NCI-H82 (cell line): ENCODE measurements at places on chromosomes 3 and 15.
A peak's percentile ranks its signal among the peaks of the same experiment; 100 is the strongest.

DNA sequence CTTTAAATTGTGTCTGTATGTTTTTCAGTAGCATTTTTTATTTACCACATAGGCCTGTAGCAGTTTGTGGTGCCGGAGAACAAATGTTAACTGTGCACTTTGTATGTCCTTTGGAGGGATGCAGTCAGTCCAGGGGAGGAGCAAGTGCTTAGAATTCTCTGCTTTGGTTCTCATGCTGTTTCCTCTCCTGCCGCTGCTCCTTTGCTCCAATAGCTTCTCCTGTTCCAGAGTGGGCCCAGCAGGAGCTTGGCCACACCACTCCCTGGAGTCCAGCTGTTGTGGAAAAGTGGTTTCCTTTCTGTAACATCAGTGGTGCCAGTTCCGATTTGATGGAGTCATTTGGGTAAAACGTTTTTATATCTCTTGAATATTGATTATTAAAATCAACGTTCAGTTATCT is 16.6 kb downstream of the TICRR start:
- no peak for DNase-seq

DNA sequence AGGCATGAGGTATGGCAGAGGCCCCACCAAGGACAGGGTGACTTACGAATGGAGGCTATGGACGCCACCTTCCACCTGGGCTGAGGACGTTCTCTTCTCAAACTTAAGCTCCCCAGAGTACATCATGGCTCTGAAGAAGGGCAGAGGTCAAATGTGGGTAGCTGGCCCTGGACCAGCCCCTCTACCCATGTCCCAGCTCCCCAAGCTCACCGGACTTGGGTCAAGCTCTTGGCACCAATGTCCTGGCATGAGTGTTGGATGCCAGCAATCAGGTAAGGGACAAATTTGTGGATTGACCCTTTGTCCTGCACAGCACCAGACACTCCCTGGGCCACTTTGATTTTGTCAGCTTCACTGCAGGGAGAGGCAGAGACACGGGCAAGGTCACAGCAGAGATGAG is 2.5 kb downstream of the NDUFAF3 start:
- DNase-seq = no peak

GRCh38 chr15:34732430-34732829 is 22.4 kb downstream of the GJD2 start:
- DNase-seq = no peak

- no peak for DNase-seq
Observed at GRCh38 chr3:4406746-4407568, 60.1 kb downstream of the SUMF1 start.

DNA sequence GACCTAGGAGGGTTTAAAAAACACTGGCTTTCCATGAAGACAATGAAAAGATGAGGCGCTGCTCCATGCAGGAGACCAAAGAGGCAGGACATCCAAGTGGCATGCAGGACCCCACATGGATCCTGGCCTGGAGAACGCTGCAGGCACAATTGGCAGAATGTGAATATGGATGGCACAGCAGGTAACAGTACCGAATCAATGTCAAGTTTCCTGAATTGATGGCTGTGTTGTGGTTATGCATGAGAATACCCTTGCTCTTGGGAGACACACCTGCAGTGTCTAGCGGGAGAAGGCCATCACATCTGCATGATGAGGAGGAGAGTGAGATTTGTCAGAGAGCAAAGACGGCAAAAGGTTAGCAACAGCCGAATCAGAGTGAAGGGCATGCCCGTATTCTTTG is 74.3 kb upstream of the SEC13 start:
- no peak for DNase-seq

DNA sequence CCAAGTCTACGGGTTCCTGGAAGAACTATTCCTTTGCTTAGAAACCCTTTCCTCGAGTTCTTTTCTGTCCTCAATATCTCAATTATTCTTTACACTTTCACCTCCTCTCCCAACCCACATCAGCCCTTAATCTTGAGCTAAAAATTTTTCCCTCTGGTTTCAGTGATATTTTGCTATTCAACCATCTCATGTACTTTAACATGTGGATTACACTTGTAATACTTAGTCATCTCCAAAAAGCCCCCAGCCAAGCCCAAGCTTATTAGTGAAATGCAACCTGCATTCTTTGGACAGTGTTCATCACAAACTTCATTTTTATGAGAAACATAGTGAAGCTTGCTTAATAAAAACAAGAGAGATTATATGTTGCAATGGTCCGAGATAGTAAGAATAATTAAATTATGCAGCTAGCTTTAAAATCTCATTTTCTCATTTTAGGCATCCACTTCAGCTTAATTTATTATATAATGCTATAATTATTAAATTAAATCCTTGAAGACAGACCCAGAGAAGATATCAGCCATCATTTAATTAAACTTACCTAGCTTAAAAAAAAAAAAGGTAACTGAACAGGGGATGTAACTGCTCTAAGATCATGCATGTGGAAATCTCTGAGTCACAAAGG is 534.5 kb upstream of the TBL1XR1 start:
- peak; percentile 59 for DNase-seq

- DNase-seq = no peak
Observed at GRCh38 chr15:65634356-65634755, 12.6 kb downstream of the SLC24A1 start.

GRCh38 chr3:43028001-43028400 is 48.9 kb downstream of the GASK1A start:
- no peak for DNase-seq

DNA sequence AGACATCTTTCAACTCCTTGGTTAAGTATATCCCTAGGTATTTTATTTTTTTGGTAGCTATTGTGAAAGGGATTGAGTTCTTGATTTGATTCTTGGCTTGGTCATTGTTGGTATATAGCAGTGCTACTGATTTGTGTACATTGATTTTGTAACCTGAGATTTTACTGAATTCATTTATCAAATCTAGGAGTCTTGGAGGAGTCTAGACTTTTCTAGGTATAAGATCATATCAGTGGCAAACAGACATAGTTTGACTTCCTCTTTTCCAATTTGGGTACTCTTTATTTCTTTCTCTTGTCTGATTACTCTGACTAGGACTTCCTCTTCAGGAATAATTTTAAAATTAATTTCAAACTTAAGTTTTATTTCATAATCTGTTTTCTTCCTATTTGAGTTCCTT is 125.2 kb downstream of the OCA2 start:
- no peak for DNase-seq

GRCh38 chr3:14701676-14702075 is 26.7 kb downstream of the C3orf20 start:
- DNase-seq = no peak

DNA sequence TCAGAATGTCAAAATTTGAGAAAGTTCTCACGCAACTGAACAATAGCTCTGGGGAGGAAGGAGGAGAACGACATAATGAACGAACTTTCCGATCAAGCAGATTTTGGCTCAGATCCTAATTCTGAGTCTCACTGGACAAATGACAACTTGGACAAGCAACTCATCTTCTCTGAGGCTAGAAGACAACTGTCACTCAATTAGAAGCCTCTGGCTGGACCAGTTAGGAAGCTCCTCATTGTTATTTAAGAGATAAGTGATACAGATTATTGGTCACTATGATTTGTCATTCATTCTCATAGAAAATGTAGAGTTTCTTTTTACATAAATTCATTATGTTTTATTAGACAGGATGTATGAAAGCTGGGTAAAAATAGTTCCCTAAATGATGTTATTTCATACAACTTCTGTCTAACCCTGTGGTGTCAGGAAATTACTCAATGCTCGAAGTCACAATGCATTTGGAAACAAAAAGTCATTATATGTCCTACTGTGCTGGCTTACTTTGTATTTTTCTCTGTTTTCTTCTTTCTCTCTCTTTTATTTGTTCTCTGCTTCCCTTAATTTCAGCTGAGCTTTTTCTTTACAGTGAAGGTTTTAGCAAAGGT is 11.0 kb upstream of the C3orf49 start:
- DNase-seq = no peak

GRCh38 chr3:49844464-49845183 is 11.7 kb downstream of the TRAIP start:
- DNase-seq = no peak

- DNase-seq = peak; percentile 21
Observed at GRCh38 chr3:177554895-177555759, 357.8 kb upstream of the TBL1XR1 start.

- peak; percentile 33 for DNase-seq
Observed at GRCh38 chr15:29570948-29571791, 251.1 kb downstream of the TJP1 start.

DNA sequence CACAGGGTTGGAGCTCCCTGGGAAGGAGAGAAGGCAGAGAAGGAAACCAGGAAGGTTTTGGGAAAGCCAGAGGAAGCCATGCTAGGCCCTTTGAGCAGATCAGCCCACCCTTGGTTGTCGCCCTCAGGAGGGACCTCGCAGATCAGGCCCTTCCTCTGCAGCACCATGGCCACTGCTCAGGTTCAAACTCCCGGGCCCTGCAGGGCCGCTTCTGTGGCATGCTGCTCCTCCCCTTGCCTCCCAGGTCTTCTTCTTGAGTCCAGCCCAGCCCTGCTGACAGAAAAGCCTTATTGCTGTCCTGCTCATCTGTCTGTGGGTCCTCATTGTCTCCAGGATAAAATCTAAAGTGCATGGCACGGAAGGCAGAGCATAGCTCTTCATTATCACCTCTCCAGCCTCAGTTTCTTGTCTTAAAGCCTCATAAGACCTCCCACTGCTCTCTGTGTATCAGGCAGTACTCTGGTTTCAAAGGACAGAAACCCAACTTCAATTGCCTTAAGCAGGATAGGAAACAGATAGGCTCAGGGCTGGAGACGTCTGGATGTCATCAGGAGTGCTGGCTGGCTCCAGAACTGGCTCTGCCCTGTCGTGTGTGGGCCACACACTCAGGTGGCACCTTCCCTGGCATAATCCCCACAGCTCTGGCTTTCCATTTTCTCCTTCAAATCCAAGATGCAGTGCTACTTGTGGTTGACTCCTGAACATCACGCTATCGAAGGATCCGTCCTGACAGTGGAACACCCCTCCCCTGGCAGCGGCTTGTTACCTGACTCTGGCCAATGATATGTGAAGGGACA is 118.5 kb downstream of the EEFSEC start:
- DNase-seq = no peak

DNA sequence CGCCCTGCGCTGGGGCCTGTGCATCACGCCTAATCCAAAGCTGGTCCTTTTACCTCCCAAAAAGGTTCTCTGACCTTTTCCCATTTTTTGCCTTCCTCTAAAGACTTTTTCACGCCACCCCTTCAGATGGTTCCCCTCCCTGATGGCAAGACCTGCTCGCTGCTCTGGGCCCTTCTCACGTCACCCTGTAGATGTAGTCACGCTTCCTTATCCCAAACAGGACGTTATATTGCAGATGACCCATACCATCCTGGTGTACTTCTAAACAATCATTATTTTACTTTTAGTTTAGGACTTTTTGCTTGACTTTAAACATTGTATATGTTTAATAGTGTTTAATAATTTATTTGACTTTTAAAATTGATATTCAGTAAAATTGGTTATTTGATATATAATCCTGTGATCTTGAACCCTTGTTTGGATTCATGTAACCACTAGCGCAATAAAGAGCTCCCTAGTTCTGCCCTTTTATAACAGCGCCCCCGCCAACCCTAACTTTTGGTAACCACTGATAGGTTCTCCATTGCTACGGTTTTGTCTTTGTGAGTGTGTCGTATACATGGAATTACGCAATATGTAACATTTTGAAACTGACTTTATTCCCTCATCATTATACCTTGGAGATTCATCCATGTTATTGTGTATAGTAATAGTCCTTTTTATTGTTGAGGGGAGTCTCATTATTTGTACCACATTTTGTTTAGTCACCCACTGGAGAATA is 159.0 kb upstream of the CHRNA7 start:
- no peak for DNase-seq

- peak; percentile 78 for DNase-seq
Observed at GRCh38 chr3:51671734-51672475, 853 bp downstream of the TEX264 start.
